Activated T-helper 2 cell treated with anti-CD3 and anti-CD28 coated beads, Interferon-gamma antibody, Interleukin-2, Interleukin-4, amounts not matched to agents 10 μg/mL and 5 μg/mL and 100 μg/mL, durations not matched to agents 14 hours and 24 hours and 36 hours (primary cell): ENCODE measurements at places on chromosomes 7 and 10.

- peak overlapping the region; percentile 33 for H3K4me3 ChIP-seq
- no peaks in the 10 kb centered on the region for H3K4me1 ChIP-seq
- H3K27ac ChIP-seq = no peak overlapping the region
- H3K36me3 ChIP-seq = peaks cover 7% of the 10 kb centered on the region
Measured at GRCh38 chr7:98211676-98212531, 665 bp downstream of the BHLHA15 start.

DNA sequence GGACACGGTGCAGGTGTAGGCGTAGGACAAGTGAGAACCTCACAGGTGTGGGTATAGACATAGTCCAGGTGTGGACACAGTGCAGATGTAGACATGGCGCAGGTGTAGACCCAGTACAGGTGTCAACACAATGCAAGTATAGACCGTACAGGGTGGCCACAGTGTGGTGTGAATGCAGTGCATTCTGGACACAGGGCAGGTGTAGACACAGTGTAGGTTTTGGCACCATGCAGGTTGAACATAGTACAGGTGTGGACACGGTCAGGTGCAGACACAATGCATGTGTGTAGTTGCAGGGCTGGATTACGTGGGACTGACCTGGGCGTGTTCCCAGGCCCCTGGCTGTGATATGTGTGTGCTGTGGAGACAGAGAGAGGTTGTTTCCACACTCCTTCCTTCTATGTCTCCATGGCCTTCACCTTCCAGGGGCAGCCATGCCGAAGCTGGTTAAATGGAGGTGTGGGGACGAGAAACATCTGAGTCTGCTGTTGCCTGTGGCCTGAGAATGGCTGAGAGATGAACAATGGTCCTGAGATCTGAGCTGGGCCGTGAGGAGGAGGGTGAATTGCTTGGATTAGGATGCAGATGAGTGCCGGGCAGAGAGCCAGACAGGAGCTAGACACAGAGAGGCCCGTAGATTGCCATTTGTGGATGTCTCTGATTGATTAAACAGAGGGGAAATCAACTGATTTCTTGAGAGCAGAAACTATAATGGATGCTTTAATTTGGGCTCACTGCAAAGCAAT, 343.9 kb upstream of the SHH start:
- no peaks in the 10 kb centered on the region for H3K36me3 ChIP-seq
- H3K4me1 ChIP-seq = no peaks in the 10 kb centered on the region
- H3K27ac ChIP-seq = no peak overlapping the region
- no peak overlapping the region for H3K4me3 ChIP-seq

DNA sequence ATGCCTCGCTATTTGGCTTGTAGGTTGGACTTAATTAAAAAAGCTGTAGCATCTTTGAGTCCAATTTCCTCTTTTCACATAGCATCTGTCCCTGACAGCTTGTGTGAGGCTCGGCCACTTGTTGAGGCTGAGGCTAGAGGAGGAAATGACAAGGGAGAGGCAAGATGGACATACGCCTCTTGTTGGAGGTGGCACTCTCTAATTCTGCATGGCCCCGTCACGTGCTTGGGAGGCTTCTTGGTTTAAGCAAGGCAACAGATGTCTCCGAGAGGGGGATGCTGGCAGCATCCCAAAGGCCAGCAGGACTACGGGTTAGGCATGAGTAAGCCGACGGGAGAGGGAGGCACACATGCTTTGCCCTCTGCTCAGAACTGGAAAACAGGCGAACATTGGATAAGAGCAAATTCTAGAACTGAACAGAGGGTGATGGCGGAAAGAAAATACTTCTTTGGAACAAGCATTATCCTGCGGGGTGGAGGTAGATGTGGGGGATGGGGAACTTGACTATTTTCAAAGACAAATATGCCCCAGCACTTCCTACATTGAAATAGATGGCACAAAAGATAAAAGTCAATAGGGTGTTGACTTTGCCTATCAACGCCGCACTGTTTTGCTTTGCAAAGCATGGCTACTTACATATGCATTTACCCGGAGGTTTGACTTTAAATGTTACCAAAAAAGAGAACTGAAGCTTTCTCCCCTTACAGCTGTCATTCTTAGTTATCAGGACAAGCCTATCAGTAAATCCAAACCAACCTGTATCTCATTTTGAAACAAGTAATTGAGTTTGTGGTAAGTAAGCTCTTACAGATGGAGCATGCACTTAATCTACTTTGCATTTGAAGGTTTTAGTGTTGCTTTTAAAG, 94.8 kb downstream of the CHN2 start:
- peaks cover 47% of the 10 kb centered on the region for H3K27me3 ChIP-seq
- no peak overlapping the region for H3K27ac ChIP-seq
- no peak overlapping the region for H3K4me3 ChIP-seq
- no peak for DNase-seq
- peaks cover 48% of the 10 kb centered on the region for H3K4me1 ChIP-seq
- H3K36me3 ChIP-seq = no peaks in the 10 kb centered on the region

- peak overlapping the region; percentile 25 for H3K27ac ChIP-seq
- H3K27me3 ChIP-seq = no peaks in the 10 kb centered on the region
- no peak overlapping the region for H3K4me3 ChIP-seq
- peaks cover 20% of the 10 kb centered on the region for H3K4me1 ChIP-seq
- no peak for DNase-seq
- H3K36me3 ChIP-seq = peaks cover 55% of the 10 kb centered on the region
Measured at GRCh38 chr10:43384252-43385221, 13.1 kb downstream of the FXYD4 start.

DNA sequence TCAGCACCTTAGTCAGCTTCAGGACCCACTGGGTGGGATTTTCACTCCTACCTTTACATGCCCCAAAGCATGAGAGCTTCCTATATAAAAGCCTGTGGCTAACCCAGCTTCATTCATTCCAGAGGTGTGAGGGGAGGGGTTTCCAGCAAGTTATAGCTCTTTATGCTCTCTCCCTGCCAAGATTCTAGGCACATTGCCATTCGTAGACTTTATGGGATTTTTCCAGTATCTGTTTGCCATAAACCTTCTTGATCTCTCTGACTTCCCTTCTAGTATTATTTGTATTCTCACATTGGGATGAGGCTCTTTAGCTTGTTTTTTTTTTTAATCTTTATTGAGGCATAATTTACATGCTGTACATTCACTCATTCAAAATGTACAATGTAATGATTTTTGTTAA, 67.5 kb downstream of the POU6F2 start:
- no peaks in the 10 kb centered on the region for H3K36me3 ChIP-seq
- H3K27me3 ChIP-seq = peaks cover 3% of the 10 kb centered on the region
- no peak for DNase-seq
- H3K4me1 ChIP-seq = no peaks in the 10 kb centered on the region
- no peak overlapping the region for H3K27ac ChIP-seq

DNA sequence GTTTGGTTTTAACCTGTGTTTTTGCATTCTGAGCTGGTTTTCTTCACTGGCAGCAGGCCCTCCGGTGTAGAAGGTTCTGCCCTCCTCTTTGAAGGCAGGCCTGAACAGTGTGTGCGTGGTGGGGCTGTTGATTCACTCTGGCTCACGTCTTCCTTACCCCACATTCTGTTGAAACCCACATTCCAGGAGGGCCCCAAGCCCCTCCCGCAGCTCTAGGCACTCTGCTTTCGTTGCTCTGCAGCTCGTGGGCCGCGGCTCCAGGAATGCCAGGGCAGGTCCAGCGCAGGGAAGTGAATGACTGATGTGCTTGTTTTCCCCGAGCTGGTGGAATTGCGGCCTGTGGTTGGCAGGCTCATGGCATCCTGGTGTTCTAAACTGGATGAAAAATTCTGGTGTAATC, 49.0 kb downstream of the HTRA1 start:
- peaks cover 2% of the 10 kb centered on the region for H3K4me1 ChIP-seq
- peaks cover 1% of the 10 kb centered on the region for H3K27me3 ChIP-seq
- no peak overlapping the region for H3K4me3 ChIP-seq
- H3K27ac ChIP-seq = no peak overlapping the region
- DNase-seq = no peak

DNA sequence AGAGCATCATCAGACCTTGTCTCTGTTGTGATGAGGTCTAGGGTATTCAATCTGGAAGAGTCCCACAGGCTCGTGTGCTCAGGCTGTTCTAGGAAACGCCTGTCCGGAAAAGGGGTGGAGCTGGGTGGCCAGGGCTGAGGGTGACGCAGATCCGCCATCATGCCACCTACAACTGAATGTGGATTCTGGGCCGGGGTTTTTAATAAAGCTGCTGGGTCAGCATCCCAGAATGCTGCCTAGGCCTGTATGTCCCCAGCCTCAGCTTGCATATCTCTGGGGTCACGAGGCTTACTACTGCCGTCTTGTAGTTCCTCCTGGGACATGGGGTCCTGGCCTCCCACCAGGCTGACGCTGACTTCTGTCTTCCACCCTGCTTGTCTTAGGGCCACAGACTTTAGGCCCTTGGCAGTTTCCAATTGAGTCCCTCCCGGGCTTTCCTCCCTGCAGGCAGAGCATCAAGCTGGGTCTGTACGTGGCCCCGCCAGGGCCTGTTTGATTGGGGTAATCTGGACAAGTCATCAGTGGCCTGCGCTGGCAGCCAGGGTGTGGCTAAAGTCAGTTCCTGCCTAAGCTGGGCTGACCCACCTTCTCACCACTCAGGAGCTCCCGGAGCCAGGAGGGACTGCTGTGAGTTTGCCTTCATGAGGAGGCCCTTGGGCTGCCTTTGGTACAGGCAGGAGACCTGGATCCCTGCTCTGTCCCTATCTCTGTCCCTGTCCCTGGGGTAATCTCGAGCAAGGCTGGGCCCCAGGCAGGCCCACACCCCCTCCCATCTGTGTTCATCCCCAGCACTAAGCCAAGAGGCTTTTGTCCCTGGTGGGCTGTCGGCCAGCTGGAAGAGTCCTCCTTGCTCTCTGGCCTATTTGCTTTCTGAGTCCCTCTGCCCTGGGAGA, 79.9 kb downstream of the ZMIZ1 start:
- H3K36me3 ChIP-seq = no peaks in the 10 kb centered on the region
- H3K4me3 ChIP-seq = no peak overlapping the region
- H3K27ac ChIP-seq = peak overlapping the region; percentile 55
- DNase-seq = no peak

GRCh38 chr7:53209129-53209528, 173.7 kb downstream of the POM121L12 start:
- H3K27me3 ChIP-seq = no peaks in the 10 kb centered on the region
- no peak overlapping the region for H3K4me3 ChIP-seq
- DNase-seq = no peak
- no peak overlapping the region for H3K27ac ChIP-seq
- no peaks in the 10 kb centered on the region for H3K36me3 ChIP-seq
- H3K4me1 ChIP-seq = no peaks in the 10 kb centered on the region

GRCh38 chr10:47351899-47352815, 4.0 kb downstream of the RBP3 start:
- peaks cover 2% of the 10 kb centered on the region for H3K27me3 ChIP-seq
- no peaks in the 10 kb centered on the region for H3K36me3 ChIP-seq
- no peak overlapping the region for H3K4me3 ChIP-seq
- H3K4me1 ChIP-seq = no peaks in the 10 kb centered on the region
- no peak overlapping the region for H3K27ac ChIP-seq

DNA sequence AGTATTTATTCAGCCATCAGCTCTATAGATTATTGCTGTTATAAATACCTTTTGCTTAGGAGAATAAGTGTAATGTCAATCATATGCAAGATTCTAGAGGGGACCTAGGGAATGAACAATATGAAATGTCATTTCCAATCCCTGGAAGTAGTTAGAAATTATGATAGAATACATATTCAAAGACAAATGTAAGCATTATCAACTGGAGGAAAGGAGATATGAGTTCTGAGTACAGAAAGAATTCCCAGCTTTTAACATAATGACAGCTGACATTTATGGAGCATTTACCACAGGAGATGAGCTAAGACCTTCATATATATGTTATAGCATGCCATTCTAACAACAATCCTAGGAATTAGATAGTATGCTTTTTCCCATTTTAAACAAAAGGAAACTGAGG, 86.2 kb downstream of the FAM13C start:
- H3K36me3 ChIP-seq = no peaks in the 10 kb centered on the region
- no peak overlapping the region for H3K4me3 ChIP-seq
- no peaks in the 10 kb centered on the region for H3K4me1 ChIP-seq
- no peak for DNase-seq
- H3K27ac ChIP-seq = no peak overlapping the region

DNA sequence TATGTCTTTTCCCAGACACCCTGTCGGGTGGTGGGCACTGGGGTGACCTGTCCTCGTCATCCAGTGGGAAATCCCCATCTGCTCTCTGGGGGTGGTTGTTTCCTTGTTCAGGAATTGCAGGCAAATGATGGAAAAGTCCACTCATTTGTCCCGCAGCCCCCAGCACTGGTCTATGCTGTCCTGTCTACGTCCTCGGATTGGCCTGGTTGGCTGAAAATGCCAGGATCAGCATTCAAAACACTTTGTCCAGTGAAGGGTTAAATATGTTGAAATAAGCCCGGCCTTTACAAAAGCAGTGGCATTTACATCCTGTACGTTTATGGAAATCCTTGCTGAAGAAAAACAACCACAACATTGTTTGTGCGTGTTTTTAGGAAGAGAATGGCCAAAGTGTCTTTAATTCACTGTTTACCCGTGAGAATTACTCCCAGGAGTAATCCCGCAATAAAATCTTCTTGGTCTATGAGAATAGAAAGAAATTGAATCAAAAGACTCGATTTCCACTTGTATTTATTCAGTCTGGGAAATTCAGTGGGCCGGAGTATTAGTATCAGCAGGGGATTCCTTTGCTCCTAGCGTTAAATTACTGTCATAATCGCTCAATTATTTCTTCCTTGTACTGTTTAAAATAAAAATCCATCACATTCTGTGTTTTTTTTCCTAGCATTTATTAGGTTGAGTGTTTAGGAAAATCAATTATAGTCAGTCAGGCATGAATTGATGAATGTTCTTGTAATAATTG, 116.8 kb upstream of the SH2B2 start:
- H3K27ac ChIP-seq = no peak overlapping the region
- H3K36me3 ChIP-seq = no peaks in the 10 kb centered on the region
- H3K4me1 ChIP-seq = no peaks in the 10 kb centered on the region
- DNase-seq = no peak
- no peaks in the 10 kb centered on the region for H3K27me3 ChIP-seq

GRCh38 chr7:93108003-93108402, 9.8 kb downstream of the SAMD9 start:
- no peaks in the 10 kb centered on the region for H3K4me1 ChIP-seq
- DNase-seq = no peak
- H3K4me3 ChIP-seq = no peak overlapping the region
- peaks cover 100% of the 10 kb centered on the region for H3K36me3 ChIP-seq
- no peaks in the 10 kb centered on the region for H3K27me3 ChIP-seq

GRCh38 chr10:28564905-28565304, 32.0 kb downstream of the WAC start:
- no peaks in the 10 kb centered on the region for H3K27me3 ChIP-seq
- DNase-seq = no peak
- H3K4me3 ChIP-seq = no peak overlapping the region

DNA sequence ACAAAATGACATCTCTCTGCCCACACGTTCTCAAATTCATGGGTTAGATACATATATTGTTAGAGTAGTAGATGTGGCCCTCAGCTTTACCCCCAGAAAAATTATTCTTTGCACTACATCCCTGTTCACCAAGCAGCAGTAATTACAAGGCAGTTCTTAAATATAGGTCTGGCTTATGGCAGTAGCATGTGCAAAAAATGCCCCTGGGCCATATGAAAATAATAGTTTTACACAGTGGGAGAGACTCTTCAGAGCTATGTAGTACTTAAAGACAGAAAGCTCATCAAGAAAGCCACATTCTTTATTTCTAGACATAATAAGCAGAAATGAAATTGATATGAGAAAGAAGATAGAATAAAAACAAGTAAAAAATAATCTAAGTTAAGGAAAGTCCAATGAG, 196.3 kb upstream of the FOXP2 start:
- no peak overlapping the region for H3K27ac ChIP-seq
- no peak for DNase-seq
- H3K4me1 ChIP-seq = no peaks in the 10 kb centered on the region
- H3K4me3 ChIP-seq = no peak overlapping the region
- H3K27me3 ChIP-seq = no peaks in the 10 kb centered on the region

GRCh38 chr7:132859199-132859598, 222.7 kb downstream of the CHCHD3 start:
- H3K4me3 ChIP-seq = no peak overlapping the region
- no peaks in the 10 kb centered on the region for H3K27me3 ChIP-seq
- H3K36me3 ChIP-seq = peaks cover 7% of the 10 kb centered on the region
- no peak overlapping the region for H3K27ac ChIP-seq
- DNase-seq = no peak
